Nasal cavity respiratory epithelium epithelial cell of viscerocranial mucosa (primary cell): ENCODE measurements at places on chromosomes 3 and 15. TPM values are rescaled to one million over a fixed set of nuclear protein-coding genes. Genes with fewer than 3 reads are reported as not detected.

Gene C3orf20
- total RNA-seq: not detected in 2 replicates

Gene SI
- total RNA-seq: not detected in 2 replicates

Gene ALG3
- total RNA-seq: 41.7 and 45.7 TPM in 2 replicates

Gene CCDC191
- total RNA-seq: 1.0 and 2.8 TPM in 2 replicates

Gene FAM174B
- total RNA-seq: under 0.01 and 1.3 TPM in 2 replicates

Gene PEX5L
- under 0.01 and 0.14 TPM in 2 replicates for total RNA-seq

Gene NOX5
- total RNA-seq: under 0.01 and 0.07 TPM in 2 replicates
